ENCODE measurements at places on chromosomes 3 and 15. TPM values are rescaled to one million over a fixed set of nuclear protein-coding genes. Genes with fewer than 3 reads are reported as not detected.

Gene PLCL2
- total RNA-seq, result 10.7 TPM

GRCh38 chr3:123668906-123669305 is 84.1 kb upstream of the HACD2 start:
- DNase-seq, result no peak

DNA sequence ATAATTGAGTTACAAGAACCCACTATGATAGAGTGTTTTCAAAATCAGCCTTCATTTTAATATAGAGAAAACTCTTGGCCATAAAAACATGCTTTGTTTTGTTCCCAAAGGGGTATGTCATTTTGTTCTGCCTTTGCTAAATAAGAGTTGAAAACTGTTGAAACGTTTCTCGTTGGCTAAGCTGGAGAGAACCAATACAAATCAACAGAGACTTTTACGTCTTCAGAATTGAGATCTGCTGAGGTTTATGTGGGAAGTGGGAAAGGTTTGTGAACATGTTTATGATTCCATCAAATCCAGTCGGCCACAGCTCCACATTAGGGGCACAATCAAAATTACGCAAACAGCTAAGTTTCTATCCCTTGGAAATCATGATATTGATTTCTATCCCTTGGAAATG is 102.0 kb downstream of the IGF2BP2 start:
- no peak for DNase-seq

GRCh38 chr15:59063042-59063441 is 41.9 kb upstream of the CCNB2 start:
- DNase-seq, result no peak

- no peak for DNase-seq
These were observed 59.6 kb downstream of the BDH1 start for GRCh38 chr3:197495999-197496745.

Measured in dermis microvascular lymphatic vessel endothelial cell (primary cell).